ENCODE measurements at places on chromosomes 11 and 22.

DNA sequence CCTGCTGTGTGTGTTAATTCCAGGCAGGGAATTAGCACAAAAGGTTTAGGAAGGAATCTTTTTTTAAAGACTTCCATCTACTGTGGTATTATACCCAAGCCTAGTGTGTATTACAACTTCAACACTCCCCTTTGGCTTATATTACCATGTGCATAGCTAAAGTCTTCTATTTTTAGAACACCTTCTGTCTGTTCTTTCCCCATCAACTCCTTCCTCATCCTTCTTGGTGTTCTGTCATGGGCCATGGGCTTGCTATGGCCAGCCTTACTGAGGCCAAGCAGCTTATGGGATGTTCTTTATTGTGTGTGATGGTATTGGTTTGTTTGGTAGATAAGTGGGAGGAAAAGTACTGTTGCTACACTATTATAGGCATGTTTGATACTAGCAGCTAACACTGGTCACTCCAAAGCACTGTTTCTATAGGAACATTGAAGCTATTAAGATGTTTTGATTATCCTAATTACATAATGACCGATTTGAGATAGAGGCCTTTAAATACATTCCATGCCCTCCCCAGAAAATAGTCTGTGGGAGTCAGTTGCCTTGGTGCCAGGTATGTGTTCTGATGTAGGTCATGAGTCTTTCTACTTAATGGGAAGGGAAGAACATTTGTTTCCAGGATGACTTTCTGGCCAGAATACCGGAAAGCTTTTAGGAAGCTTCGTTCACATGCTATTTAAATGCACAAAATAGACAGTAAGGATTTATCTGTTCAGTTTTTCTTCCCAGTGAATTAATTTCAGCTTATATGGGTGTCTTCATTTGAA is 16.5 kb downstream of the MCAM start:
- DNase-seq, result no peak

DNA sequence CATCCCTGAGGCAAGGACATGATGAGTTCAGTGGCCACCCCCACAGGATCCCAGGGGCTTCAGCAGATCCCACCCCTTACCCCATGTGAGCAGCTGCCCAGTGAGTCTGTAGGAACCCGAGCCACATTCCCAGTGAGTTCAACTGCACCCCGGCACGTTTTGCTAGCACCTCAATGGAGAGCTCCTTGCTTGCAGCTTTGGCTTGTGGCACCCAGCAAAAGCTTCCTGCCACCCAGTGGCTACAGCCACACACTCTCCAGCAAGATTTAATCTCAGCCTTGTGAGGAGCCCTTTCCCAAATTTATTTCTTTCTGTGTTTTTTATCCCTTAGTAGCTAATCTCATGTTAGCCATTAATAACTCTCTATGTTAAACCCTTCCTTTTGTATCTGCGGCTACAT is 4.0 kb downstream of the SAA1 start:
- no peak for DNase-seq

DNA sequence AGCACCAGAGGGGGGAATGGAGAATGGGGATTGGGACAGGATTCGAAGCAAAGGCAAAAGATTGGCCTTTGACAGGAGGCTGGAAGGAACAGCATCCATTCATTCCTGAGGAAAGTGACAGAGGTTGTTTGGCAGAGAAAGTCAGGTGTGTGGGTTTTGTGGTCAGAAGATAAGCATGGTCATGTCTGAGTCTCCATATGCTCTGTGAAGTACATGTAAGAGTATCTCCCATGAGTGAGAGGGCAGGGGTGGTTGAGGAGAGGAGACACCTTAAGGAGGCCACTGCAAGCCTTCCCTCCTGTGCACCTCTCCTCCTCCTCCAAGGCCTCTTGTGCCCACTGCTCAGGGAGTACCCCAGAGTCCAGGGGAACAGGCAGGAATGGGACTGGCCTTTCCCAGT is 1.9 kb upstream of the NLRP10 start:
- DNase-seq, result no peak

DNA sequence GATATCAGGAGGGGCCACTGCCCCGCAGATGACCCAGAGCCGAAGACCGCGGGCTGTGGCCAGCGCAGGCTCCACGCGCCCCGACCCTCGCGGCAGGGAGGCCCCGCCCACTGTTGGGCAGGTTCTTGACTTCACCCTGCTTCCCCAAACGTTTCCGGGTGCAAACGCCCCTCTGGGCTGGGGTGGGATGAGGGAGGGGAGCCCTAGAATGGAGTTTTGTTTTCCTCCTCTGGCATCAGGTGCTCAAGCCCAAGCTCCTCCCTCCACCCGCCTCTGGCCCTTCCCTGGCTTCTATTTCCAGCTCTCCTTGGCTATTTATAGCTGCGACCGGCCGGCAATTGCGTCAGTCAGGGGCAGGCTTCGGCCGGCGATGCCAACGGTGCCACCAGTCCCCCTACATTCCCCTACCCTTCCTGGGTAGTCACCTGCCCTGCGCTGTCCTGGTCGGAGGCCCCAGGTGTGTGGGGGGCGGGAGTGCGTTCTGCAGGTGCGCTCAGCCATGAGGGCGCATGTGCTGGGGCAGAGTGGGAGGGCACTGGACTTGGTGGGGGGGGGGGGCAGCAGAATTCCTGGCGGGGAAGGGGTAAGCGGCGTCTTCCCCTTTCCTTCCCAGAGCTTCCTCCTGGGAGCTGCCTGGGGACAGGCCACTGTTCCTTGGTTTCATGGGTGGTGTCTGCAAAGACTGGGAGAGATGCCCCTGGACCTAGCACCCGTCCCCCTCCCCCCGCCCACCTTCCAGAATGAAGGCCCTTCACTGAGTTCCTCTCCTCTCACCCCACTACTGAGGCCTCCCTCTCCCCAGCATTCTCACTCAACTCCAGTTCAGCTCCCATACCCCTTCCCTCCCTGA is 23.6 kb downstream of the DUSP8 start:
- no peak for DNase-seq

- peak; percentile 86 for DNase-seq
Observed at GRCh38 chr11:3160252-3161031, 4.7 kb downstream of the OSBPL5 start.

DNA sequence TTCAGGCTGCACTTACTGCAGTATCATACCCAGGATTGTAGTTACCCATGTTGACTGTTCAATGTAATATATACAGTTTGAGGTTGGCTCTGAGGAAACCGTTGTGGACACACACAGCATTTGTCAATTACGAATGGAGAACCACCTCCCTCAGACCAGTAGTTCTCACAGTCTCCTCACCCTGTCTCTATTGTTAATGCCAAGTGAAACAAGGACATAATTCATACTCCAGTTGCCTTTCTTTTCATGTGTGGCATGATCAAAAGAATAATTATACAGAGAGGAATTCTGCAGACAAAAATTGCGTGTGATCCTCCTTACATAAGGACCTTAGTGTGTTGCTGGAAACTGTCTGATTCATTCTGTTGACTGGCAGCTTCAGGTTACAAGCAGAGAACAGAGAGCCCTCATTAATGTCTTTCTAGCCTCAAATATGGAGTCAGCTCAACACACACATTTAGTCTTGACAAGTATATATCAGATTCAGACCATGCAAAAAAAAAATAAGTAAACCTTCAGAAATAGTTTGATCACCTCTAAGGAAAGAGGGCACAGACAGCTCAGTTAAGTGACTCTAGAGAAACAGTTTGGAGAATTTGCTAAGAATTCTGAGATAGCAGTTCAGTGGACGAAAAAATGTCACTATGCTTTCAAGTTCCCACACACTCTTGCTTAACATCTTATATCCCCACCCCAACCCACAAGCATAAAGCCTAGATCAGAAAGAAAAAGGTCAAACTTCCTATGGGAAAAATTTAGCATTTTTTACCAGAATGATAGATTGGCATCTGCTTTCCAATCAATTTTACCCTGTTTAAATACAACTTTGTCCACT is 96.1 kb downstream of the MAML2 start:
- DNase-seq, result no peak

DNA sequence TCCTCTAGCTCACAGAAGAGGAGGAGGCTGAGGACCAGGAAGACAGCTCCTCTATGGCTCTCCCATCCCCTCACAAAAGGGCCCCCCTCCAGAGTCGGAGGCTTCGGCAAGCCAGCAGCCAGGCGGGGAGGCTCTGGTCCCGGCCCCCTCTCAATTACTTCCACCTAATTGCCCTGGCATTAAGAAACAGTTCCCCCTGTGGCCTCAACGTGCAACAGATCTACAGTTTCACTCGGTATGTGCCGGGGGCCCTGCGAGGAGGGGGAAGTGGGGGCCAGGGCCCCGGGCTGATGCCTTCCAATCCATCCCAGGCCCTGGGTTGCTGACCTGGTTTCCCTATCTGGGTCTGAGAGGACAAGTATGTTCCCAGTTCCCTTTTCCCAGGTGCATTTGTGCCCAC is 7.9 kb downstream of the FOXR1 start:
- no peak for DNase-seq

- DNase-seq, result no peak
Observed at GRCh38 chr11:112016765-112017376, 8.3 kb upstream of the DLAT start.

- no peak for DNase-seq
Observed at GRCh38 chr11:7596975-7597391, 76.3 kb downstream of the CYB5R2 start.

DNA sequence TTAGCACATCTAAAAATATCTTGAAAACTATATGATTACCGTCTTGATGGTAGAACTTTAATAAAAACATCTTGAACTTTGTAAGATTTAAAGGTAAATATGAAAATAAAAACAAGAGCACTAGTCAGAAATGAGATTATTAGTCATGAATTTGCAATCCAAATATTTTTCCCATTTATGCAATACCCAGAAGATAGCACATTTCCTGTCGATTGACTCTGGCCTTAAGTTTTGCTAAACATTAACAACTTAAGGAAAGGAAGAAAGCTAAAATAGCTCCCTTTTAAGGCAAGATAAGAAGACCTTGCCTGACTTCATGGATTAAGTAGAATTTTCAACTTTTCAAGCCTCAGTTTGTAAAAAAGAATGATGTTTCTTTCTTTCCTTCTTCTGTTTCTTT is 1374.7 kb upstream of the RAG2 start:
- no peak for DNase-seq

DNA sequence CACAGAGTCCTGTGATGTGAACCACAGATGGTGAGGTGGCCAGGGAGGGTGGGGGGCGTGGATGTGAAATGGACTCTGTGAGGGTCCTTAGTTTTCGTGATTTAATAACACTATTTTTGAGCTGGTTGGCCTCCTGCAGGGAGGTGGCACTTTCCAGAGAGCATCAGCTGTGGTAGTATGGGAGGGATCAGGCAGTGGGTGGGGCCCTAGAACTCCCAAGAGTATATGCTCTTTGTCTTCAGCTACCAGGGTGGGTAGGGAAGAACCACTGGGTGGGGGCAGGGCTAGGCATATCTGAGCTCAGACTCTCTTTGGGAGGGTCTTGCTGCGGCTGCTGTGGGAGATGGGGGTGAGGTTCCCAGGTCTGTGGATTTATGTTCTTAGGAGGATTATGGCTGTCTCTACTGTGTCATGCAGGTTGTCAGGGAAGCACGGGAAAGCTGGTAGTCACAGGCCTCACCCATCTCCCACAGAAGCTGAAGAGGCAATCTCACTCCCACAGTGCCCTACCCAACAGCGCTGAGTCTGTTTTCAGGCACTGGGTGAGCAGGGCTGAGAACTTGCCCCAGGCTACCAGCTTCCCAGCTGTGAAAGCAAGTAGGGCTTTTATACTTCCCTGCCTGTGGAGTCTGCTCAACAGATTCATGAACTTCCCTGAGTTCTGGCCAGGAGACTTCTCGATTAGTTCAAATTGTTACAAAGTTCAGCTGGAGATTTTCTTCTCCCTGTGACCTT is 47.9 kb upstream of the SNX19 start:
- DNase-seq, result no peak

DNA sequence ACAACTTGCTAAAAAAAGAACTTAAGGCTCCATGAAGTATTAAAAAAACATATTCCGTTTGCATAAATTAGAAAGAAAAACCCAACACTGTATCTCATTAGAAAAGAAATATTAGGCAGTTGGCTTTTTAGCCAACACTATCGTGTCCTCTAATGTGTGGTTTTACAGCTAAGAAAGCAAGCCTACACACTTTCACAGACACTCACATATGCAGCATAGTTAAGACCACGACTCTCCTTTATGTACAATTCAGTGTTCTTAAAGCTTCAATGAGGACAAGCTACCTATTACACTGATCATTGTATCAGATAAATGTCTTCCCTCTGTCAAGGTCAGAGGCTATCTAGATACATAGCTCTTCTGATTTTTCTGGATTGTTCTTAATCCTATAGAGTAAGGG is 80.1 kb downstream of the PICALM start:
- DNase-seq, result no peak

DNA sequence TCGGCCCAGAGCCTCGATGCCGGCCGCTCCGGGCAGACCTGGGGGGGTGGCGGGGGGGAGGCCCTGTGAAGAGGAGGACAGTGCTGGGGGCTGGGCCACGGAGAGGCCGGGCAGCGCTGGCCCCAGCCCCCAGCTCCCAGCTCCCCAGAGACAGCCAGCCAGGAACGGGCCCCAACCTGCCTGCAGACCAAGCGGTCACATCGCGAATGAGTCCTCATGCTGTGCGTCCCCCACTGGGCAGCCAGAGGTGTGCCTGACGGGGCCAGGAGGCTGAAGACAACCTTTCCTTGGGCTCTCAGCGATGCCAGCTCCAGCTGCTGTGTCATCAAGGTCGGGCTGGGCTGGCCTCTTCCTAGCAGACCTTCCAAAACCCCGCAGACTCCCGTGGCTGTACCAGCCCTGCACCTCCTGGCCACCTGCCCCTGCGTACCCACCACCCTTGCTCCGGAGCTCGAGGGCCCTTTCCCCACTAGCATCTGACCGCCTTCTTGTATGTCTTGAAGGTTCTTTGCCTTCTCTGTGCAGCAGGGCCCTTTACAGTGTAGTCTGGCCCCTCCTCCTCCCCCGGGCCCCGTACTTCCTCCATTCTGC is 88.4 kb downstream of the CDKN1C start:
- DNase-seq, result no peak

DNA sequence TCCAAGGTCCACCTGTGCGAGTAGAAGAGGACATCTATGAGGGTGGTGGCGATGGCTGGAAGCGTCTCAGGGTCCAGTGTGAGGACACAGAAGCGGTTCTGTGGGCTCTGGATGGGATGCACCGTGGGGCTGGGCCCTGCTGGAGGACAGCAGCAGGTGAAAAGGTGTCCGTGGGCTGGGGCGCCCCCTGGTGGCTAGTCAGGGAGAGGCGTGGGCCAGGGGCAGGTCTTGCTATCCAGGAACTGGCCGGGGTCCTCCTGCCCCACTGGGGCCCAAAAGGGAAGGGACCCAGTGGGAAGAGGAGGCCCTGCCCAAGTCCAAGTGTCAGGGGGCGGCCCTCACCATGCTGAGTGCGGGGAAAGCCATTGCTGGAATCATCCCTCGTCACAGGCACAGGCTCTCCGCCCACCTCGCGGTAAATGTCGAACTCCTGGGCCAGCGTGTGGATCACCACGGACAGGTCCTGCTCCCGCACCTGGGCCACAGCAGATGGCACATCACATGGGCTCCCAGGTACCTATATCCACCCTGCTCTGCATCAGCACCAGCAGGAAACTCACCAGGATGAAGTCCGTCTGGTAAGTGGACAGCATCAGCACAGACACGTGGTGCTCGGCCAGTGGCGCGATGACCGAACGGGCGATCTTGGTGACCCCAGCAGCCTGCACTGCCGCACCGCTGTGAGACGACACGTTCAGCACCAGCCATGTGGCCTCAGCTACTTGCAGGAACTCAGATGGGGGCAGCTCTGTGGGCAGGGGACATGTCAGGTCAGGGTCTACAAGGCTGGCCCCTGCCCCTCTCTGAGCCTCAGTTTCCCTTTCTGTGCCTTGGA is 2.3 kb downstream of the CASTOR1 start:
- DNase-seq, result no peak

GRCh38 chr22:31839986-31840385 is 86.2 kb downstream of the DEPDC5 start:
- no peak for DNase-seq
